ENCODE measurements at places on chromosomes 12 and 14. TPM values are rescaled to one million over a fixed set of nuclear protein-coding genes. Genes with fewer than 3 reads are reported as not detected.

DNA sequence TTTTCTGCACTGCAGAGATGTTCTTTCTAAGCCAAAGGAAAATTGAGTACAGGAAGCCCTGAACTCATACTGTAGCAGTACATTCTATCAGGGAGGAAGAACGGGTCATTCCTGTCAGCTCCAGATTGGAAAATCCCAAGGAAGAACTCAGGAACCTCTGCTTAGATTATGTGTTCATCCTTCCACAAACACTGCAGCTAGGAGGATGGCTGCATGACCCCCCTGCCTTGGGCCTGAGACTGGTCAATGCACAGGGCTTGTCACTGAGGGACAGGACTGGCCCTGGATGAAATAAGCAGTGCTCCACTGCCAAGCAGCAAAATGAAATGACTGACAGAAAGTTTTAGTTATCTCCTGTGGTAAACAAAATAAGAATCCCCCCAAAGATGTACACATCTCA, 1406.8 kb upstream of the TMEM132C start:
- no peak for DNase-seq

DNA sequence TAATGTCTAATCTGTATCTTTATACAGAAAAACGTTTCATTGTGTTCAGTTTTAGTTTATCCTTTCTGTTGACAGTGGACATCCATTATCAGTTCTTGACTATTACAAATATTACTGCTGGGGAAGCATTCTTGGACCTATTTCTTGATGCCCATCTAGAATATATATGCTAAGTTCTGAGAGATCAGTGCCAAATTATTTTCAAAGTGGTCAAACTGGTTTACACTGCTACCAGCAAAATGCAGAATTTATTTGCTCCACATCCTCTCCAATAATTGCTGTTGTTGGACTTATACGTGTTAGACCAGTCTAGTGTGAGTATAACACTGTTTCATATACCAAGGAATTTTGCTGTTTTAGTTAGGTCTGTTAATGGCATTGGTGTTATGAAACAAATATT, 85.5 kb upstream of the TRAF3 start:
- DNase-seq, result peak; percentile 61

GRCh38 chr12:52164624-52165023, 27.2 kb downstream of the KRT80 start:
- DNase-seq, result no peak

DNA sequence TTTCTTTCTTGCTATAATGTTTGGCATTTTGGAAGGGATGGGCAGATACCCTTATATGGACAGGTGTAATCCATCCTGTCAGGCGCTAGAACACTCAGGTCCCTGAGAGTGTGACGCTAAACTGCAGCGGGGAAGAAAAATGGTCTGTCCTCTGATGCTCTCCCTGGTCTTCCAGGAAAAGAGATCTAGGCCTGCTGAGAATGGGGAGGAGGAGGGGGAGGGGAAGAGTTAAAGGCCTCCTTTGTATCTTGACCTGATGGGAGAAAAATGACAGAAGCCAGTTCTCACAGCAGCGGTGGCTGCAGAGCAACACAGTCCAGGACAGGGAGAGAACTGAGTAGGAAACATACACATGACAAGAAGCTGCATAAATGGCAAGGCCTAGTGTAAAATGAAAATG, 61.1 kb downstream of the RPS6KA5 start:
- DNase-seq, result no peak

Gene SMCO2
- polyA plus RNA-seq, result 1.2 TPM

DNA sequence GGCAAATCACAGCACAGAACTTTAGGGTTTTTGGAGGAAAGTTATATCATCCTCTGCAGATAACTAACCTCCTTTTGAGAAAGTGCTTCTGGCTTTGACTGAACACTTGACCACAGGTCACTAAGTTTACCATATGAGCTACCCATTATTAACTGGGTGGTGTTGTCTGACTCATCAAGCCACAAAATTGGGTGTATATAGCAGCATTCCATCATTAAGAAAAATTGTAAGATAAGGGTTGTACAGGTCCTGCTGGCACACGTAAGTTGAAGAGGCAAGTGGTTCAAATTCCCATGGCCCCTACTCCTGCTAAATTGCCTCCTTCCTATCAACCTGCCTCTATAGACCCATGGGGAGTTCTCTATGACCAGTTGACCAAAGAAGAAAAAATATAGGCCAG, 39.5 kb downstream of the L2HGDH start:
- DNase-seq, result no peak

Gene PITPNM2
- 5.9 TPM for polyA plus RNA-seq

Gene CDK2
- polyA plus RNA-seq, result 12.5 TPM

Gene UNC79
- under 0.01 TPM for polyA plus RNA-seq

DNA sequence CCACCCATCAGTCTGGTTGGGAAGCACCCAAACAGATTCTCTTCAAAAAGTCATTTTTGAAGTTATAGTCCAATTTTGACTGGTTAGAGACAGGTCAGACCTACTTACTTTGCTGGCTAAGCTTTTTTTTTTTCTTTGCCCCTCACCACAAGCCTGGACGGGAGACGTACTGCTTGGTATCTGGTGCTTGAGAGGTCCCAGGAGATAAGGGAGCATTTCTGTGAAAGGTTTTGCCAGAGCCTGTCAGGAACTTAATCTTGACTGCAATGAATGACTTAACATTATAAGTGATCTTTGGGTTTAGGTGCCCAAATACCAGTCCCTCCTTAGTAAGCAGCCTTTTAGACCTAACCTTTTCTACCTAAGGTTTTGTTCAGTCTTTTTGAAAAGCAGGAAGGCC, 6.3 kb downstream of the MTHFD1 start:
- DNase-seq, result no peak

DNA sequence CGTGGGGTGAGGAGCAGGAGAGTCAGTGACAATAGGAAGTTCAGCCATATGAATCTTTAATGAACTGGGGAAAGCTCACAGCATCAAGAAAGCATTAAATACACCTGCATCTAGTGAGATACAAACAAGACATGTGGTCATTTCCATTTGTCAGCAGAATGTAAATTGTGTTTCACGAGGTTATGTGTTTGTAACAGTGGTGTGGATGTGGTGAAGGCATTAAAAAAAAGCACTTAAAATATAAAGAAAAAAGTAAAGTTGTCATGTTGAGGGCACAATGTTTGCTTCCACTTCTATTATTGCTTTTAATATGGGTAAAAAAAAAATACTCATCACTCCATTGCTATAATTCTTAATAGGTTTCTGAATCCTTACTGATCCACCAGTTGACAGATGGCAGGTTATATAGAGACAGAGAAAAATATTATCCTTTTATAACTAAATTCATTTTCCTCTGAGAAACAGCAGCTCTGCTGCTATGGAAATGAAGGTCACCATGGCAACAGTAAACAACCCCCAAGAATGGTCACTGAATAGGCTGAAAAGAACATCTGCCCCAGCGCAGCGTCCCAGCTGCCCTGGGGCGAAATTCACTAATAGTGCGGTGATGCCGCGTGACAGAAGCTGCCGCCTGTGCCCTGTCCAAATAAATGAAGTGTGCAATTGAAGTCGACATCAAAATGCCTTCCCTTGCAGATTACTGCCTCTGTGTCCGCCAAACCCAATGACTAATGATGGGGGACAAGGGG, 226.1 kb downstream of the FOXN3 start:
- DNase-seq, result no peak

- peak; percentile 76 for DNase-seq
Observed at GRCh38 chr14:53956427-53957201, at the start of gene BMP4. TSS of gene BMP4 (minus strand) at chr14:53956825. CDS start at chr14:53952222, 4,603 bp downstream.

Data from stomach (tissue), 19 donors.